CD4-positive, alpha-beta T cell treated with Interleukin-17A for 4 hours (primary cell): ENCODE measurements at places on chromosomes 2 and 18.

DNA sequence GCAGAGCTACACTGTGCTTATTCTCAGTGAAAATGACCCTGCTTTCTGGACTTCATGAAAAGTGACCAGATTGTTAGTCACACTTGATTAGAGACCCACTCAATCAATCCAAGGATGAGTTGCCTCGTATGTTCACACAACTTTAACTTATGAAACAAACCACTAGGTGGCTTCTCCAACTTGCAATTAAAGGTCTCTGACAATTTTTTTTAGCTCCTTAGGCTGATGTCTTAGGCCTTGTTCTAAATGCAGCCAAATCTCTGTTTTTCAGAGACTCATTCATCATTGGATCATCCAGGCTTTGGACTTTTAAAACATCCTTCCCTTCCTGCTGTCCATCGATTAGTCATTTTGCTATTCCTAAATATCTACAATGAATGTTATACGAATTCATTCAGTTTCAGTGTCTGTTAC, 63.4 kb downstream of the MREG start:
- no peak for DNase-seq

DNA sequence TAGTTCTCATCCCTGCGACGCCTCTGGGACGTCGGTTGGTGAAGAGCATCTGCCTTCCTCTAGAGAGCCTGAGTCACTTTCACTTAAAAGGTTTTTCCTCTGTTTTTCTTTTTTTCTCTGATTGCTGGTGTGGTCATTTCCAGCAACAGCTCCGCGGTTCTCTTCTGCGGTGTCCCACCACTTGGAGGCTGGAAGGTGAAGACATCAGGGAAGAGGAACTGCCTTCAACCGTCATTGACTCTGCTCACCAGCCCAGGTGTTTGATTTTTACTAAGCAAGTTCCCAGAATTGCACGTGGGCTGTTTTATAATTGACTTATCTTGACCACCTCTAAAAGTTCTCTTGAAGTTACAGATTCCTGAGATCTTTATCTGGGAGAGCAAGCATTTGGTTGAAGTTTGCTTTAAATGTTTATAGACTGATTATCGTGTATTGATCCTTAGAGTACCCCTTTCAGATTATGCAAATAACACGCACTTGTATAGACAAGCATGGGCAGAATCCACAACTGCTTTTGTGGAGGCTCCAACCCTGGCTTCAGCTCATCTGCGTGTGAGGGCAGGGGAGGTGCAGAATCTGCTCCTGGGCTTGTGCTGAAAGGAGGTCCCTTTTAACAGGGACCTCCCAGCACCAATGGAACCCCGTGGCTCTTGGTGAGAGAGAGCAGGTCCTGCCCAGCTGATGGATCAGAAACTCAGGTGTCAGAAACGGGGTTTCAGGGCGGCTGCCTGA, 3.5 kb downstream of the CTDP1 start:
- DNase-seq = no peak

GRCh38 chr2:131641414-131642206, 113.9 kb downstream of the CCDC74A start:
- DNase-seq = no peak

DNA sequence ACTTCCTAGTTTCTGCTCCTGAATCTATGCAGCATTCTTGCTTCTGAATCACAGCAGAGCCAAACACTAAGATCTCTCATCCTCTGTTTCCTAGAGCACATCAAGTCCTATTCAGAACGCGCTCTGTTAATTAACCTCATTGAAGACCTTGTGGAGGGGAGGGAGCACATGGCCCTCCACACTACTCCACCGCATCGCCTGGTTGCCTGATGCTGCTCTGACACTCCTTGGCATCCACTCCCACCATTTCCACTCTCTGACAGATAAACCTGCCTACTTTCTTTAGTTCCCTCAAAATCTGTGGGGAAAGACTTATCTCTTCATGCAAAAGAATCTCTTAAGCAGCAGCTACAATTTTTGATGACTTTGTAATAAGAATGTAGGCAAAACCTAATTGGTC, 802.3 kb upstream of the GYPC start:
- DNase-seq = no peak

GRCh38 chr2:95063086-95063958, 37.8 kb downstream of the MAL start:
- DNase-seq = no peak

GRCh38 chr2:3440477-3440876, 61.0 kb downstream of the TRAPPC12 start:
- DNase-seq = no peak

GRCh38 chr18:36469461-36469860, 171.9 kb downstream of the FHOD3 start:
- no peak for DNase-seq

GRCh38 chr18:42114310-42114943, 159.4 kb downstream of the PIK3C3 start:
- peak; percentile 50 for DNase-seq

DNA sequence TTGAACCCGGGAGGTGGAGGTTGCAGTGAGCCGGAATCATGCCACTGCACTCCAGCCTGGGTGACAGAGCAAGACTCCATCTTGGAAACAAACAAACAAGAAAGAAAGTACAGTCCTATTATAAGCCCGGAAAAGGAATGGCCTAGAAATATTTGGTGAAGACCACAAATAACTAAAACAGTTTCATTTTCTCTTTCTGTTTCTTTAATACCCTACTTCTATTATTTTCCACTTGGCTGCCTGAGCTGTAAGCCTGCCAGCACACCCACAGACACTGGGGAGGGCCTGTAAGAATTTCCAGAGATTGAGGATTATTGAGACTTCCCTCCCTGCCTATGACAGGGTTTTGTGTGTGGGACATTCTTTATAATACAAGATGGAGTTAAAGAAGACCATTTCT, 188.0 kb upstream of the DCC start:
- no peak for DNase-seq

GRCh38 chr2:238143239-238143951, 4.9 kb downstream of the KLHL30 start:
- no peak for DNase-seq

DNA sequence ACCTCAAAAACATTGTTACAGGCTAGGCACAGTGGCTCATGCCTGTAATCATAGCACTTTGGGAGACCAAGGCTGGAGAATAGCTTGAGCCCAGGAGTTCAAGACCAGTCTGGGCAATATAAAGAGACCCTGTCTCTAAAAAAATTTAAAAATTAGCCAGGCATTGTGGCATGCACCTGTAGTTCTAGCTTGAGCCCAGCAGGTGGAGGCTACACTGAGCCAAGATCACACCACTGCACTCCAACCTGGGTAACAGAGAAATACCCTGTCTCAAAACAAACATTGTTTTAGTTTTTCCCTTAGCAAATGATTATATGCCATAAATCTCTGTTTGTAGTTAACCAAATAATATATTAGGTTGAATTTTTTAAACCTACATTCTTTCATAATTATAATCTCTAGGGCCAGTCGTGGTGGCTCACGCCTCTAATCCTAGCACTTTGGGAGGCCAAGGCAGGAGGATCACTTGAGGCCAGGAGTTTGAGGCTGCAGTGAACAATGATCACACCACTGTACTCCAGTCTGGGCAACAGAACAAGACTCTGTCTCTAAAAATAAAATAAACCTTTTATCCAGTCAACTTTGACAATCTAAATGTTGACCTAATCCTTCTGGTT, 13.3 kb upstream of the CYP20A1 start:
- DNase-seq = peak; percentile 44

- DNase-seq = no peak
These were observed 324.0 kb upstream of the SETBP1 start for GRCh38 chr18:44356566-44357157.

GRCh38 chr18:37665346-37665745, 99.7 kb upstream of the CELF4 start:
- DNase-seq = no peak

- no peak for DNase-seq
These were observed 63.5 kb downstream of the HDAC4 start for GRCh38 chr2:239337122-239337876.

- peak; percentile 70 for DNase-seq
These were observed at the start of gene PSMA8 for GRCh38 chr18:26133652-26134051. Gene PSMA8, plus strand, starts transcription at chr18:26133869. Its CDS starts 97 bp downstream, at chr18:26133966.

GRCh38 chr2:101302016-101302415, 6.5 kb downstream of the RNF149 start:
- no peak for DNase-seq

DNA sequence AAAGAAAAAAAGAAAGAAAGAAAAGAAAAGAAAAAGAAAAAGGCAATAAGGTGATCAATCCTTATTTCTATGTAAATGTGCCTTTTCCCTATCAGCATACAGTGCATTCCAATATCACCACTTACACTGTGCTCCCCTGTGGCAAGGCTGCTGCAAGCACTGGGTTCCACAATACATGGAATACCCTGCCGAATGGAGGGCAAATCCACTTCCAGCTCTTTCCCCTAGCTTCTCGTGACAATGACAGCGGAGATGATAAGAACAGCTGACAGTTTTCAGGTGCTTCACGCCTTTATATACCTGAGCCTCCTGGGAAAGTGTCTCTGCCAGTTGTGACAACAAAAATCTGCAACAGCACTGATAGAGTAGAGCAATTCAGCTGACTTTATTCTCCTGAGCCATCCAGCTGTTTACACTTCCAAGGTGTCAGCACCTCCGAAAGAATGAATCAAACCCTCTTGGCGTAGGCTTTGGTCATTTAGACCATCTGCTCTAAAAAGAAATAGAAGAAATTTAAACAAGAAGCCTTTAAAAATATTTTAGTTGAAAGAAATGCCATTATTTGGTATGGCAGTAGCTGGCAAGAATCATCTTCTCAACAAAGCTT, 135.2 kb upstream of the RNF152 start:
- DNase-seq = no peak

DNA sequence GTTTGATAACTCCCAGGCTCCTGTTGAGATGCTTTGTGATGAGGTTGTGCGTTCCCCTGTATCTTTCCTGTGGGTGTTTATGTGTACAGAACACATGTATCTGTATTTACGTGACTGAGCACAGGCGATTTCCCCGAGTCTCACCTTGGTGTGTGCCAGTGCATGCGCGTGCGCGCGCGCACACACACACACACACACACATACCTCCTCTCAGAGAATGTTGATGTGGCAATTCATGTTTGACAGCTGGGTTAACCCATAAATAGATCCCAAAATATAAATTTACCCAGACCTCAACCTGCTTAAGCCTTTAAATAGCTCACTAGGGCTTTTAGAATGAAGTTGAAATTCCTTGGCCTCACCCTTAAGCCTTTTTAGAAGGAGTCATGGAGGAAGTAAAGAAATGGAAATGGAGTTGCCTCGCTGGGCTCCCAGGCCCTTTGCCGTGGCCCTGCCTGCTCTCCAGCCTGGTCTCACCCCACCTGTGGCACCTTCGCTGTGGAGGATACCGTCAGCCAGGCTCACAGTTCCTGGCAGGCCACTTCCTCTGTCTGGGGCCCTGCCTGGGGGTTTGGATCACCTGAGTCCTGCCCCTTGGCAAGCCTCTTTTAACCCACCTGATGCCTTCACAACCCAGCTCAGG, 20.3 kb downstream of the AGAP1 start:
- DNase-seq = no peak

DNA sequence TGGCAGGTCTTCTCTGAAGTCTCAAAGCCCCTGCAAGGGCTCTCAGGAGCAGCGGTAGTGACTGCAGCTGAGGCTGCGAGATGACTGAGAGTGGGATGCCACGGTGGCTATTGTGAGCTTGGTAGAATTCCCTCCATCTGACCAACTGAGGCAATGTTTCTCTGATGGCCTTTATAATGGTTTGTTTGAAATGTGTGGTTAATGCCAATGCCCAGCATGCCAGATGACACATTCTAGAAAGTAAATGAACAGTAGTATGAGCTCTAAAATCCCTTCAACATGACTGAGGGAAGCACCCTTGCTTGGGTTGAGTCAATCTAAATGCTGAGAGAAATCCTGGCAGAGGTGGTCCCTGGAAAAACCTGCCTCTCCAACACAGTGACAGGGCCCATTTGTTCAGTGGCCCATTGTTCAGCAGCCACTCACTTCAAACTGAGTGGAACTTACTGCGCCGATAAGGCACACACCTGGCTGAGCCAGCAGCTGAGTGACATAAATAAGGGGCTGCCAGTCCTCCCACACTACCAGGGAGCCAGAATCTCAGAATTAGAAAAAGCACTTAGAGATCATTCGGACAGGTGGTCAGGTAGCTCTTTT, 31.7 kb downstream of the SULT1C2 start:
- no peak for DNase-seq

GRCh38 chr2:188984065-188984491, 9.9 kb downstream of the COL3A1 start:
- DNase-seq = no peak

DNA sequence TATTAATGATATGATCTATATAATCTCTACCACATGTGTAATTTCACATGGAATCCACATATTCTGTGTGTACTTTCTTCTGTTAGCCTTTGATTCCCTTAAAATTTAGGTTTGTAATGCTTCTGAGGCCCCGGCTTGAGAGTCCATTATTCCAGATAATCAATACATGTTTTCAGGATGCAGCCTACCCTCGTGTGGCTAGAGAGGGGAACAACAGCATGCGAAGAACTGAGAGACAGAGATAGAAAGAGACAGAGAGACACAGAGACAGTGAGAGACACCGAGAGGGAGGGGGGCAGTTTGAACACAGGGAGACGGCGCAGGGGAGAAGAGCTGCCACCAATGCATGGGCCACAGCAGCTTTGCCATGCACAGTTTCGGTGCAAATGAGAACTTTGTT, 185.4 kb downstream of the SNTG2 start:
- no peak for DNase-seq

DNA sequence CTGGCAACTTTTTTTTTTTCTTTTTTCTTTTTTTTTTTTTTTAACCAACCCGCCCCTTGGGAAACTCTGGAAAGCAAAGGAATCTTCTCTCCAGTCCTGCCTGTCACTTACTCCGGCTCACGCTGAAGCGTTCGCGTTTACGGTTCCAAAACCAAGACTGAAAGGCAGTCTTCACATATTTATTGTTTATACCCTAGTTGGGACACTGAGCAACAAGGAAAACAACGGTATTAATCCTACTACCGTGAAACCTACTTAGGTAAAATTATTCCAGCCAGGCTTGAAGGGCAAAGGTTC, 125.4 kb downstream of the OSBPL1A start:
- DNase-seq = no peak

- DNase-seq = no peak
These were observed 96.6 kb downstream of the BIRC6 start for GRCh38 chr2:32453242-32454062.

DNA sequence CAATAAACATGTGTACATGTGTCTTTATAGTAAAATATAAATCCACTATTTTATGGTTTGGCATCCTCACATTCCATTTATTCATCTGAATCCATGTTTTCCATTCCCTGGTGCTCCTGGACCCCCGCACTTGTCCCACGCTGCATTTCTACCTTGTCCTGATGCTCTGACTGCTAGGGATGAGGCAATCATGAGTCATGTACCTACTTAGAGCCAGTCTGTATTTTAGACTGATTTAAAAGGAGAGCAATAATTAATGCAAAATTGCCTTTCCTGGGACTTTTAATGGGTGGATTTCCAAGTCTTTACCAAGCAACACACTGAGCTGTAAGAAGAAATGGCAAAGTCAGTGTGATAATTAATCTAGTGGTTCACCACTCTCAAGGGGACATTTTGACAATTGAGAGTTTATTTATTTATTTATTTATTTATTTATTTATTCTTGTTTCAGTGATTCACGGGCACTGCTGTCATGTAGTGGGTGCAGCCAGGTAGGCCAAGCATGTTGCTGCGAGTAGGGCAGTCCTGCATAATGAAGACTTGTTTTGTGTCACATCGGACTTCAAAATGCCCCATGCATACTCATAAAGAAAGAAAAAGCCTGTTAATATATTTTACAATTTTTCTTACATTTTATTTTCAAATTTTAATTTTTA, 419.3 kb upstream of the VWC2L start:
- no peak for DNase-seq
